Cardiac ventricle fibroblast (primary cell): ENCODE measurements at places on chromosomes 4 and X. TPM values are rescaled to one million over a fixed set of nuclear protein-coding genes. Genes with fewer than 3 reads are reported as not detected.

The SLC49A3 gene
- 9.0 and 11.0 TPM in 2 replicates for total RNA-seq

The COX7B2 gene
- total RNA-seq: not detected in 2 replicates

The ITGB1BP2 gene
- 0.24 TPM in 1 of 2 replicates, not detected in the other for total RNA-seq

The CAPN6 gene
- total RNA-seq: 0.05 TPM in 1 of 2 replicates, not detected in the other

The USP17L5 gene
- not detected in 2 replicates for total RNA-seq

The VCX3B gene
- total RNA-seq: not detected in 2 replicates

The MAML3 gene
- total RNA-seq: 5.5 and 6.0 TPM in 2 replicates

The GAGE12E gene
- not detected in 2 replicates for total RNA-seq

The IGSF1 gene
- total RNA-seq: 0.05 TPM in 1 of 2 replicates, not detected in the other

The FAM53A gene
- total RNA-seq: 2.9 and 6.1 TPM in 2 replicates

The SMIM10L2A gene
- 0.54 and 0.75 TPM in 2 replicates for total RNA-seq

The GABRG1 gene
- not detected in 2 replicates for total RNA-seq

The GPR173 gene
- total RNA-seq: 1.7 and 2.6 TPM in 2 replicates

The KLF8 gene
- 2.2 and 2.4 TPM in 2 replicates for total RNA-seq

The ADH1B gene
- 632 and 682 TPM in 2 replicates for total RNA-seq

The SSX4 gene
- not detected in 2 replicates for total RNA-seq

The HSD17B10 gene
- 64.0 and 82.2 TPM in 2 replicates for total RNA-seq

The TRAM1L1 gene
- 0.12 and 1.3 TPM in 2 replicates for total RNA-seq

The PPP1R2C gene
- total RNA-seq: not detected in 2 replicates

The CRMP1 gene
- 0.06 TPM in 1 of 2 replicates, not detected in the other for total RNA-seq
